Thoracic aorta endothelial cell (primary cell): ENCODE measurements at places on chromosomes 13 and 19. TPM values are rescaled to one million over a fixed set of nuclear protein-coding genes. Genes with fewer than 3 reads are reported as not detected.

CCDC159 gene
- 7.6 and 9.6 TPM in 2 replicates for total RNA-seq

ATG4D gene
- 10.3 and 10.8 TPM in 2 replicates for total RNA-seq

KLF5 gene
- 1.6 and 3.1 TPM in 2 replicates for total RNA-seq

C13orf46 gene
- total RNA-seq = 0.22 and 0.27 TPM in 2 replicates

RUBCNL gene
- not detected in 2 replicates for total RNA-seq

HCN2 gene
- 0.36 and 0.40 TPM in 2 replicates for total RNA-seq

RNF225 gene
- 0.14 and 0.27 TPM in 2 replicates for total RNA-seq
